ENCODE measurements at places on chromosomes 7 and 10.
A peak's percentile ranks its signal among the peaks of the same experiment; 100 is the strongest.

DNA sequence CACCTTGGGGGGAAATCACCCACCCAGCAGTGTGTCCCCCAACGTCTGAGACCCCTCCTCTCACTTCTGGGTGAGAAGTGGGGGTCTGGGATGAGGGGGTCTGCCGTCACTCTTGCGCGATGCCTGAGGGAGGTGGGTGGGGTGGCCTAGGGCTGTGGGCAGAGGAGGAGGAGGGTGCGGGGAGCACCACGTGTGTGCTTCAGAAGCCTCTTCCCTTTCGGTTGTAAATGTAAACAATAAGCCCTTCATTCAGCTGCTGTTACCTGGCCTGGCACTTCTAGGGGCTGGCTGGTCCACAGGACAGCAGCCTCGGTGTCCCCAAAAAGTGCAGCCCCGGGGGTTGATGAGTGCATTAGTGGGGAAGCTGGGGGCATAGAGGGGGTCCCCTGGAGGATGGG, 1.3 kb downstream of the CLIP2 start:
- peaks cover 30% of the 10 kb centered on the region for H3K27me3 ChIP-seq
- H3K4me3 ChIP-seq, result peak overlapping the region; percentile 34
- DNase-seq, result no peak

- no peaks in the 10 kb centered on the region for H3K4me1 ChIP-seq
- no peak overlapping the region for H3K27ac ChIP-seq
- no peak overlapping the region for H3K4me3 ChIP-seq
- no peaks in the 10 kb centered on the region for H3K36me3 ChIP-seq
- H3K27me3 ChIP-seq, result peaks cover 24% of the 10 kb centered on the region
Measured at GRCh38 chr10:78619896-78620295, 448.9 kb upstream of the ZMIZ1 start.

DNA sequence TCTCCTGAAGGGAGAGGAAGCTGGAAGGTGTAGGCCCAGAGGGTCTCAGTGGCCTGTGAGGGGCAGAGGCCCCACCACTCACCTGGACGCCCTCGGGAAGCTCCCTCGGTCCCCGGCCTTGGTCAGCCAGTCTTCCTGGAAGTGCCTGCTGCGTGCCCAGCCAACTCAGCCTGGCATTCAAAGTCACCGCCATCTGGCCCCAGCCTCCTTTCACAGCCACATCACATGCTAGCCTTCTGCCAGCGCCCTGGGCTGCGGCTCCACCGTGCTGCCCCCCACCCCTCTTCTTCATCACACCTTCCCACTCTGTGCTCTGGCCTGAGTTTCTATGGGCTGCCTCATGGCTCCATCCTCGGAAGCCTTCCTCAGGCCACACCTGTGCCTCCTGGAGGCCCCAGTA, 98.0 kb downstream of the ZMIZ1 start:
- DNase-seq, result no peak
- H3K27me3 ChIP-seq, result no peaks in the 10 kb centered on the region
- H3K4me1 ChIP-seq, result no peaks in the 10 kb centered on the region

- no peak overlapping the region for H3K27ac ChIP-seq
- peaks cover 25% of the 10 kb centered on the region for H3K27me3 ChIP-seq
- no peak for DNase-seq
- no peaks in the 10 kb centered on the region for H3K36me3 ChIP-seq
- no peak overlapping the region for H3K4me3 ChIP-seq
Measured at GRCh38 chr10:93790439-93790838, 32.7 kb downstream of the LGI1 start.

DNA sequence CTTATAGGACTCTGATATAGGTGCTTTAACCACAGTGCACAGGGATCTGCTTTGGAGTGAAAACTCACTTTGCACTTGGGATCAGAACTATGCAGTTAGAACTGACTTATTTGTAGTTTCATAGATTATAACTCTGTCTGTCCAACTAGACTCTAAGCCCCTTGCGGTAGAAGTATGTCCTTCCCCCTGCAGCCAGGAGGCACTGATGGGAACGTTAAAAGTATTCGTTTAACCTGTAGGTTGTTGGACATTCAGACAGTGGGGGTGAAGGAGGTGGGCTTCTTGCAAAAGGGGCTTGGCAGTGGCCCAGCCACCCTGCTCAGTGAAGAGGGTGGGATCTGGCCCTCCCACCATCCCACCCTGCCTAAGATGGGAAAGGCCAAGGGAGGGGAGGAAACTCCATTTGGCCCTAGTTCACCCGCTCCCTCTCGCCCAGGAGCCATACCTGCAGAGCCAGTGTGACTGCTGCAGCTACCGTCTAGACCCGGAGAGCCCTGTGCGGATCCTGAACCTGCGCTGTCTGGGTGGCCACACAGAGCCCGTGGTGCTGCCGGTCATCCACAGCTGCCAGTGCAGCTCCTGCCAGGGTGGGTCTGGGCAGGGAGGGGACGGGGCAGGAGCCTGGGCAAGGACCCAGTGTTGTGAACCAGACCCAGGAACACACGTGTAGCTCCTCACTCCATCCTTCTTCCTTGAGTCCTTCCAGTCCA, 5.7 kb upstream of the ZNF862 start:
- H3K4me1 ChIP-seq, result peaks cover under 1% of the 10 kb centered on the region
- DNase-seq, result no peak
- no peak overlapping the region for H3K4me3 ChIP-seq
- H3K27me3 ChIP-seq, result peaks cover 4% of the 10 kb centered on the region
- no peaks in the 10 kb centered on the region for H3K36me3 ChIP-seq

DNA sequence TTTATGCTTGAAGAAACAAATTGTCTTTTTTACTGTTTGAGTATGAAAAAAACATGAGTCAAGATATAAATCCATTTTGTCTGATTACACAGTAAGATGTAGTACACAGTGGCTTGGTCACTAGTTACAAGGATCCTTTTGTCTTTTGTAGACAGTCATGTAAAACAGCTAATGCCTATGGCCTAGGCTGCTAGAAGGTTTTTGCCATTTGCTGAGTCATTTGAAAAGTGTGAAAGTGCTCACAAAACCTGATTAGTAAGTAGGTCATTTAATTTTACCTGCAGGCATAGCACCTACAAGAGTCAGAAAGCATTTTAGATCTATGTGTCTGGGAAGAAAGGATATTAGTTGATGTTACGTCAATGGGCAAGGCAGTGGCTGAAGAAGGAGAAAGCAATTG, 819.4 kb downstream of the MAGI2 start:
- peaks cover 4% of the 10 kb centered on the region for H3K27me3 ChIP-seq
- H3K27ac ChIP-seq, result no peak overlapping the region
- H3K4me3 ChIP-seq, result no peak overlapping the region
- no peak for DNase-seq

GRCh38 chr10:98006266-98006665, 24.2 kb downstream of the CRTAC1 start:
- peaks cover 13% of the 10 kb centered on the region for H3K27me3 ChIP-seq
- DNase-seq, result no peak

DNA sequence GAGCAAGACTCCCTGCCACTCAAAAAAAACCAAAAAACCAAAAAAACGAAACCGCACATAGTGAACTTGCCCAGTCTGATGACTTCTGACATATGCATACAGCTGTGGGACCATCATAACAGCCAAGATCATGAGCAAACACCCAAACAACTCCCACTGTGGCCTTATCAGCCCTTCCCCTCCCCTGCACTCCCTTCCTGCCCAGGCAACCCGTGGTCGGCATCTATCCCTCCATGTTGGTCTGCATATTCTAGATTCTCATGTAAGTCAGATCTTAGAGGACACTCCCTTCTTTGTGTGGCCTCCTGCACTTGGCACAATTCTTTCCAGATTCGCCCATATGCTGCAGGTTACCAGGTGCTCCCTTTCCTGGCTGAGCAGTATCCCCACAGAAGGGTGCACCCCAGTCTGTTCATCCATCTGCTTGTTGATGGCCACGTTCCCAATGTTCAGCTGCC, 72.8 kb downstream of the GNA12 start:
- H3K27ac ChIP-seq, result no peak overlapping the region
- peaks cover 5% of the 10 kb centered on the region for H3K36me3 ChIP-seq
- no peak overlapping the region for H3K4me3 ChIP-seq
- DNase-seq, result no peak
- no peaks in the 10 kb centered on the region for H3K27me3 ChIP-seq
- H3K4me1 ChIP-seq, result peaks cover 36% of the 10 kb centered on the region

DNA sequence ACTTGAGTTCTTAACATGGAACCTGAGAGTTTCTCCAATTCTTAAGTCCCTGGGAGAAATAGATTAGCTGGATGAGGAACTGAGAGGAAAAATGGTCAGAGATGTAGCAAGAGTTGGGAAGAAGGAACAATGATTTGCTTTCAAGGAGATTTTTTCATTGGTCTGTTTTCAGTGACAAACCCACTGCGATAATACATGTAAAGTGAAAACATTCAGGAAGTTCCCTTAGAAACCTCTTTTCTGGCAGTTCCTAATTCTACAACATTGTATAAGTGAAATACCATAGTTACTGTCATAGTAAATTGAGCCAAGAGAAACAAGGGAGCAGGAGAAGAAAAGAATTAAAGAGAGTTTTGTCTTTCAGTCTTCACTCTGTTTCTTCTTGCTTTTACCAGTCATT, 12.1 kb upstream of the MAGI2 start:
- H3K27ac ChIP-seq, result no peak overlapping the region
- DNase-seq, result no peak
- H3K27me3 ChIP-seq, result no peaks in the 10 kb centered on the region
- H3K4me3 ChIP-seq, result no peak overlapping the region

GRCh38 chr10:28250782-28251181, 52.1 kb downstream of the MPP7 start:
- H3K36me3 ChIP-seq, result no peaks in the 10 kb centered on the region
- peaks cover 28% of the 10 kb centered on the region for H3K4me1 ChIP-seq
- H3K27ac ChIP-seq, result no peak overlapping the region

Data from activated naive CD8-positive, alpha-beta T cell treated with anti-CD3 and anti-CD28 coated beads, Interleukin-2, amount 50 U/mL, for 24 hours (primary cell).